ENCODE measurements at places on chromosomes 5 and 9. TPM values are rescaled to one million over a fixed set of nuclear protein-coding genes. Genes with fewer than 3 reads are reported as not detected.

The CCNJL gene
- polyA plus RNA-seq: 4.2 TPM

The SEMA4D gene
- 0.17 TPM for polyA plus RNA-seq

GRCh38 chr5:140143521-140144258 lies 18.0 kb downstream of the IGIP start:
- DNase-seq: no peak

GRCh38 chr5:154191467-154192261 lies 1.1 kb downstream of the GALNT10 start:
- no peak for DNase-seq

DNA sequence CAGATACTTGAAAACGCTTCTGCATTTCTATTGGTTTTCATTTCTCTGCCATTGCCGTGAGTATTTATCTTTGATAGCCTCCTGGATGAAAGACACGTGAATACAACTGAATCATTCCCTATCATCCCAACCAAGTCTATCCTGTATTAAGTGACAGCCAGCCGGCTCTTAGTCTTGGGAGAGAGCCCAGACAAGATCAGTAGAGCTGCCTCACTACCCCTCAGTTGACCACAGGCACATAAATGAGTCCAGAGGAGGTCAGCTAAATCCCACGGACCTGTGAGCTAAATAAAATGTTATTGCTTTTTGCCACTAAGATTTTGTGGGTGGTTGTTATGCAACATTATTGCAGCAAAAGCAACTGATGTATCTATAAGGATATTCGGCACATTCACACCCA lies 639.0 kb upstream of the ACO1 start:
- no peak for DNase-seq

- no peak for DNase-seq
Observed at GRCh38 chr9:76143834-76144233, 250.4 kb downstream of the RFK start.
